ENCODE measurements at places on chromosomes 12 and 14. TPM values are rescaled to one million over a fixed set of nuclear protein-coding genes. Genes with fewer than 3 reads are reported as not detected.

DNA sequence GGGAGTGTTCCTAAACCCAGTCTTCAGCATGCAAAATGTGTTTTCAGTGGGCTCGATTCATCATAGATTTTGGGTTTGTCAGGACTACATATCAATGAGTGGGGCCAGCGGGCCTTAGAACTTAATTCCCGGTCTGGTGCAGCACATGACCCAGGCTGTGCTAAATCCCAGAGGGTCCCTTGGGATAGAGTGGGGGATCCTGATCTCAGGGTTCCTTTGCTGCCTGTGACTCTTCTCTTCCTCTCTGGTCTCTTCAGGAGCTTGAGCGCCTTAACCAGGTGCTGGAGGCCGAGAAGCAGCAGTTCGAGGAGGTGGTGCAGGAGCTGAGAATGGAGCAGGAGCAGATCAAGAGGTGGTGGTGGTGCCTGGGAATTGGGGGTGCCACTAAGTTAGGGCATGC, 37.5 kb downstream of the PLEKHD1 start:
- DNase-seq = no peak

DNA sequence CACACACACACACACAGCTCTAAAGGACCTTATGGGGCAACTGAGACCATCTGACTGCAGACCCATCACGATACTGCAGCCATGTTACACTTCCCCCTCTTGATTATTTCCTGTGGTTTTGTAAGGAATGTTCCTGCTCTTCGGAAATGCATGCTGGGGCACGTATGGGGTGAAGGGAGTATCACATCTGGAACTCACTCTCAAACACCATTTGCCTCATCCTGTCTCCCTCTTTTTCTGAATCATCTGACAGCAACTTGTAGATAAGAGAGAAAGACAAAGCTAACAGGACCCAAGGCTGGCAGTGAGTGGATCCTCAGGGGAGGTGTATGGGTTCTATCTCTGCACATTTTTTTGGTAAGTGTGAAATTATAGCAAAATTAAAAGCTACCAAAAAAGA, 50.3 kb downstream of the RIMBP2 start:
- no peak for DNase-seq

DNA sequence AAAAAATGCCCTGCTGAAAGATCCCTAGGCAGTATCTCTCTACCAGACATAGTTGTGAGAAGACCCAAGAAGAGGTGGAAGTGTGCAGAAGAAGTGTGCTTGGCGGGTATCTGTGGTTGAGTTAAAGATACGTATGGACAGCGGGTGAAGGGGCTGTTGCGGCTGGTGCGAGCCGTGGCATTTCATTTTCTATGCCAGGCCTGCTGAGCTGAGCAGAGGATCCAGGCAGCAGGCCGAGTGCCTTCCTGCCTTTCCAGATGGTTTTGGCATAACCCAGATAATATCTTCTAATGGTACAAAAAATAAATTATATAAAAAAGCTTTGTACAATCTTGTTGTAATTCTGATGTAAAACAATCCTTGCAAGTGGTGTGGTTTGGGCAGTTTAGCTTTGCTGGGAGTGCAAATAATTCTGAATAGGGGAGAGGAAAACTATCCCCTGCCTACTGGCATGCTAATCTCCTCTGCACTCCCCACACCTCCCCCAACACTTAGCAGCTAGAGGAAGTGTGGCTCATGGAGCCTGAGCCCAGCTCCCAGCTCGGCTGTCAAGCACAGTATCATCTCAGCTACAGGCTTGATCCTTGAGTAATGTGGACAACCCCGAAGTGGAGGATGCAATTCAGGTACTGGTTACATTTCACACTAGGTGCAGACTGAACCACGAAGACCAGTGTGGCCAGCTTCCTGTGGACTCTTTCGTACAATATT, 168.9 kb downstream of the VRK1 start:
- DNase-seq = no peak

GRCh38 chr12:12986775-12987331, 13.2 kb downstream of the HEBP1 start:
- DNase-seq = no peak

DNA sequence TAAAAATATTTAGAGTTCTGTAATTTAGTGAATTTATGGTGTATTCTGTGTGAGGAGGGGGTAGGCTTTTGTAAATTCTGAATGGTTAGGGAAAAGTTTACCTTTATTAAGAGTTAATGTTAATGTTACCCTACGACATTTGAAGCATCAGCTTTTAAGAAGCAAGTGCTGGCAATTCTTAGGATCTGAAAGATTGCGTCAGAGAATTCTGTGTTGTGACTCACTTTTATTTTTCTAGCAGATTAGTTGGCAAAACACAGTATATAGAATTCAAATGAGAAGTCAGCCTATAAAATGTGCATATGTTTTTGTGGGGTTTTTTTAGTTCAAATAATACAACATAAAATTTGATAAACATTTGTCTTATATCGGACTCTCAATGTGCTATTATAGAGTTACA, 97.6 kb downstream of the RAD52 start:
- peak; percentile 17 for DNase-seq

DNA sequence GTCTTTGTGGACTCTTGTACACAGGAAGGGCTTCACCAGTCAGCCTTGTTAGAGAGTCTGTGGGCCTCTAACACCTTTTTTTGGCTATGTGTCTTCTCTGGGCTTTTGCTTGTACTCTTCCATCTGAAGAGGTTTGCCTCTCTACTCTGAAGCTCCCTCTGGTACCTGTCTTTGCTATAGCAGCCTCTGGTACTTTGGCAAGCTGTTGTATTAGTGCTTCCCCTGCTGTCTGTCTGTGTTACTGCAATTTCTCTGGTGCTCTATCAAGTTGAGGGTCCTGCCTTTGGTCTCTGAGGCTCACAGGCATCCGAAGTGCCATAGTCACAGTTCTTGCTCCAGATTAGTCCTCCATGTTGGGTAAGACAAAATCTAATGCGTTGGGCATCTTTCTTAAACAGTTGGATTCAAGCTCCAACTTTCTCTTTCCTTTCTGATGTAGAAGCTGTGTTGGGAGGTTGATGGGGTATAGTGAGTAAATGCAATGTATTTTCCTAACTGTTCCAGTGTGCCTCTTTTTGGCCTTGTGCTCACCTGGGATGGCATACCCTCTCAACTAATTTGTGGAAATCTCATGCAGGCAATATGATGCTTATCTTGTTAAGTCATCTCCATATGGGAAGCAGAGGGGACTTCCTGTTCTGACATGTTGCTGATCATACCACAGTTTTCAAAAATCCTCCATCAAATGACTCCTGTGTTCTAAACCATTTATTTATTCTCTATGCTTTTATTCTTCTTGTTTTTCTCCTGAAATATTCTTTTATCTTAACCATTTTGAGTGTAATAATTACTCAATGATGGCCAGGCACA, 88.8 kb downstream of the ATF7IP start:
- peak; percentile 35 for DNase-seq

- DNase-seq = no peak
Measured at GRCh38 chr12:124971603-124972002, 17.3 kb downstream of the DHX37 start.

DNA sequence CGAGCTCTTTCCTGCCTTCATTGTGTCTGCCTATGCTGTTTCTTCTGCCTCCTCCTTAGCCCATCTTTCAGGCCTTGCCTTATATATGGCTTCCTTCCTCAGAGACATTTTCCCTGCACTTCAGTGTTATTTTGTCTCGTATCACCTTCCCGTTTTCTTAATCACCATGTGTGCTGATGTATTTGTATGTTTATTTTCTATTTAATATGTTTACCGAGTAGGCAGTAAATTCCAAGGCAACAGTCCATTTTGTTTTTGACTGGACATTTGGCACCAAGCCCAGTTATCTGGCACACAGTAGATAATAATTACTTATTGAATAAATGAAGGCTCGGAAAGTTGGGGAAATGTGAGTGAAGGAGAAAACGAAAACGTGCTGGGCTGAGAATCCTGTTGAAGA, 4.6 kb upstream of the POU6F1 start:
- no peak for DNase-seq

DNA sequence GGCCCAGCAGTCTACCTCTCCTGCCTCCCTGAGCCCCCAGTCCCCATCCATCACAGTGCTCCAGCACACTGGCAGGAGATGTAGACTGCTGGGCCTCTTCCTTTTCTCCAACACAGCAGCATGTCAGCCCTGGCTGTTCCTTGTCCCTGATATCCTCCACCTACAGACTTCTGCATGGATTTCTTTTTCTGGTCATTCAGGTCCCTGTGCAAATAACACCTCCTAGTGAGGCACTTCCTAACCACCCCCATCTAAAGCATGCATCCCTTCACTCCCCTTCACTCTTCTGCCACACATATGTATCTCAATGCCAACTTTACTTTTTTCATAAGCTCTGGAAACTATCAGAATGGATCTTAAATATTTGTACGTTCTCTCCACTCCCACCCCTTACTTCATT, 81.5 kb downstream of the SLC24A4 start:
- no peak for DNase-seq

DNA sequence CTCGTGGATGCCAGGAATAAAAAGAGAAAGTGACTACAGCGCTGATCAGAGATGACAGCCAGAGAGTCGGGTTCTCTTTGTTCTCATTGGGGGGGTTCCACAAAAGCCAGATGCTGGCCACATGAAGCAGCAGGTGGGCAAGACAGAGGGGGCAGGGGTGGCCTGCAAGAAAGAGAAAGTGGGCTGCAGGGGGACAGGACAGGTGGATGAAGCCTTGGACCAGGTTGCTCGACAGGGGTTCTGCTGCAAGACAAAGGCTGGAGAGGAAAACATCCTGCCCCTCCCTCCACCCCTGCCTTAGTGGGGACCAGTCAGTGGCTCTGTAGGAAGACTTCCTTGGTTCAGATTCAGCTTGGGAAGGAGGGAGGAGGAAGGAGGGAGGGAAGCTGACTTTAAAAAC, 126.2 kb downstream of the KSR2 start:
- no peak for DNase-seq

DNA sequence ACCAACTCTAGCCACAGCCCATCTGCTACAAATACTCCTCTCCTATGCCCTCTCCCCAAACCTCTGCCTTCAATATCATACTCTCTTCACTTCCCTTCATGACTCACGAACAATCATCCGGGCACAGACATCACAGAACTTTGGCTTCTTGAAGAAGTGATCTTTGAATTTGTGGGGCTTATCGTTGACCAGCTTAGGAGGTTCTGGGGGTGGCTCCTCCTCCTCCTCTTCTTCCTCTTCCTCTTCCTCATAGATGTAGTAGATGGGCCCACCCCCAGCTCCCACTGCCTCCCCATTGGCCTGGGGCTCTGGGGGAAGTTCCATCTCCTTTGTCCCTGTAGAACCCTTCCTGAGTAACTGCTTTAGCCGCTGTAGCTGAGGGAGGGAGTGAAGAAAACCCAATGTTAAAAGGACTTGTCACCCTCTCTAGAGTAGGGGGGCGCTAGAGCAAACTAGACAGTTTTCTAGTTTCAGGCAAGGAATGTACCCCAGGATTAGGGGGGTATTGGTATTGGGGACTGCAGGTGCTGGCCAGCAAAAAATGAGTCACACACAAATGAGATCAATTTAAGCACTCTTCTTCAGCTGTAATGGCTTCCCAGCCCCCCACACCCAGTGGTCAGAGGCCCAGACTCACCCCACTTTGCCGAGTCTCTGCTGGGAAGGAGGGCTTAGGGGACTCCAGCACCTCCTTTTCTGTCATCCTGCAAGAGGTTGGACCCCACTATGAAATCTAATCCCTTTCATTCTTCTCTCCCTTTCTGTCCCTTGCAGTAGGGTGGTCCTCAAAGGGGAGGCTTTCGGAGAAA, 1.8 kb downstream of the STAC3 start:
- no peak for DNase-seq

GRCh38 chr14:34502545-34503225, 36.8 kb downstream of the EAPP start:
- DNase-seq = no peak

- no peak for DNase-seq
Measured at GRCh38 chr12:53940443-53941014, 1.9 kb downstream of the HOXC13 start.

DNA sequence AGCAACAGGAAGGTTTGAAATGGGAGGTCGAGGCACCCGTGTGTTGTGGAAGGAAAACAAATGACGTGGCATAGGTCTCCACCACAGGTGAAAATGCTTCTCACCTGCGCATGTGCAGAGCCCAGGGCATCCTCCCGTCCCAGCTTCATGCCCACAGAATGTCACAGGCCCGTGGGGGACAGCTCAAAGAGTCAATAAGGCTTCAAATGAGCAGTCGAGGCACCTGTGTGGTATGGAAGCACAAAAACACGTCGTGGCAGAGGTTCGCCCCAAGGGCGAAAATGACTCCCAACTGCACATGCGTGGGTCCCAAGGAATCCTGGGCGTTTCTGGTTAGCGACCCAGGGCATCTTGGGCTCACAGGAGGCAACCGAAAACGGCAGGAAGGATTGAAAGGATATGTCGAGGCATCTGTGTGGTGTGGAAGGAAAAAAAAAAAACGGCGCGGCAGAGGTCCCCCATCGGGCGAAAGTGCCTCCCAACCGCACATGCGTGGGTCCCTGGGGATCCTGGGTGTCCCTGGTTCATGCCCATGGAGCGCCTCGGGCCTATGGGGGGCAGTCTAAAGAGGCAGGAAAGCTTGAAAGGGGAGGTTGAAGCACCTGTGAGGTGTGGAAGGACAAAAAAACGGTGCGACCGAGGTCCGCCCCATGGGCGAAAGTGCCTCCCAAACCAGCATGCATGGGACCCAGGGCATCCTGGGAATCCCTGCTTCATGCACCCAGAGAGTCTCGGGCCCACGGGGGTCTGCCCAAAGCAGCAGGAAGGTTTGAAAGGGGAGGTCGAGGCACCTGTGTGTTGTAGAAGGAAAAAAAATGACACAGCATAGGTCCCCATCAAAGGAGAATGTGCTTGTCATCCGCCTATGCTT, 578.5 kb downstream of the ALG10 start:
- no peak for DNase-seq

DNA sequence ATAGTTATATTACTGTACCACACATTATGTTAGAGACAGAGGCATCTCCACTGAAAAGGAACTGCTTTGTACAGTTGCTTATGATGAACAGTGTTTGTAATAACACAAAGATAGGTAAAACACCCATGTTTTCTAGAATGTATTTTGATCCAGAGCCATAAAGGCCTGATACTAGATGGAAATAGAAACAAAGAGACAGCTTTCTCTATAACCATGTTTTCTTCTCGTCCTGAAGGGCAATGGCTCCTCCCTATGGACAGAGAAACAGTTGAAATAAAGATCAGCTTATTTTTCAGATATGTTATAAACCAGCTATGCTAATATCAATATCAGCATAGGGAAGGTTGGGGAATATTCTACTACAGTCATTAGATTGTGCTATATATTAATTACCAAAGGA, 109.2 kb downstream of the ATXN7L3B start:
- DNase-seq = peak; percentile 17

- no peak for DNase-seq
Measured at GRCh38 chr12:108881953-108882352, 2.1 kb downstream of the DAO start.

- DNase-seq = no peak
Measured at GRCh38 chr14:63993992-63994391, 141.2 kb downstream of the SYNE2 start.

GRCh38 chr12:70854881-70855568, 65.5 kb downstream of the PTPRR start:
- no peak for DNase-seq

The PIK3C2G gene
- 7.1 TPM for total RNA-seq

The SLC17A8 gene
- 0.40 TPM for total RNA-seq

The AICDA gene
- total RNA-seq = 0.12 TPM

The SCN8A gene
- total RNA-seq = 2.6 TPM

The GLIPR1L1 gene
- total RNA-seq = not detected

The KCNH3 gene
- 0.30 TPM for total RNA-seq

The SLCO1B1 gene
- total RNA-seq = 33.4 TPM

The RERGL gene
- total RNA-seq = 0.70 TPM

The TRIM9 gene
- total RNA-seq = 0.76 TPM

The PPP4R4 gene
- total RNA-seq = 3.8 TPM
